ENCODE measurements at places on chromosomes 4 and X.

DNA sequence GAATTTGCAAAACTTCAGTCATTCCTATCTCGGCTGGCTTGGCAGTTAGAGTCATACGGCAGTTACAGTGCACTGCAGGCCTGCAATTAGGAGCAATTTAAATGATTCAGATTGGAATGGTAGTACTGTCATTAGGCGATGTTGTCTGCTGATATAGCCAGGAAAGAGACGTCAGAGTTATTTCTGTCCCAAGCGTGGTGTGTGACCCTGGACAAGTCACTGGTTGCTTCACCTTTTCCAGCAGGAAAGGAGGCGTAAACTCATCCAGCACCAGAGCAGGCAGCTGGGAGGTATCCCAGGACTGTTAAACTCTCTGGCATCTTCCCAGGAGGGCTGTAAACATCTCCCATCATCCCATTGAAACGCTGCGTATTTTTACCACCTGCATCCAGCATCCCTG is 836 bp upstream of the LNX1 start:
- no peak for DNase-seq

DNA sequence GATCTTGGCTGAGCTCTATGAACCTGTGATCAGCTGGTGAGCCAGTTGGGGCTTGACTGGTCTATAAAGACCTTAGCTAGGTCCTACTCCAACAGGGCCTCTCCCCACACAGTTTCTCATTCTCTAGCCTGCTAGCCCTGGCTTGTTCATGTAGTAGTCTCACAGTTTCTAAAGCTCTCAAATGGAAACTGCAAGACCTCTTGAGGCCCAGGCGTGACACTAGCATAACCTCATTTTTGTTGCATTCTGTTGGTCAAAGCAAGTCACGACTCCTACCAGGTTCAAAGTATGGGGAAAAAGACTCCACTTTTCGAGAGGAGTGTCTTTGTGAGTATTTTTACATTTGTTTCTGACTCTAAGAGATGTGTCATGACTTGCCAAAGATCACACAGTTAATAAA is 50.9 kb downstream of the CEP44 start:
- no peak for DNase-seq

GRCh38 chrX:30373479-30373878 is 64.3 kb upstream of the NR0B1 start:
- DNase-seq, result no peak

GRCh38 chr4:40314951-40315350 is 20.2 kb upstream of the CHRNA9 start:
- DNase-seq, result no peak

DNA sequence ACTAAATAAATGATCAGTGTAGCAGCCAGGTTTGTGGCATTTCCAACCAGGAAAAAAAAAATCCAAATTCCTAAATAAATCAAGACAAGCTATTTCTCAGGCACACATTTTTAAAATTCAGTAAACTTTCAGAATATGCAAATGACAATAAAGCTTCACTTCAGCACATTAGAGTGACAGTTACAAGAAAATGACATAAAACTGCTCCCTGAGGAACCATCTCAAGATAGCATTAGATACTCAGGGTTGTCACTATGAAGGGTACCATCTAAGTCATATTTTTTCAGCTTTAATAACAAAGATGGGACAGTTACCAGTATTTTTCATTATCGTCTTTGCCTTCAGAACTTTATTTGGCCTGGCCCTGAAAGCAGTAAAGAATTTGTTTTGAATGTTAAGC is 411.3 kb upstream of the RASGEF1B start:
- DNase-seq, result no peak

DNA sequence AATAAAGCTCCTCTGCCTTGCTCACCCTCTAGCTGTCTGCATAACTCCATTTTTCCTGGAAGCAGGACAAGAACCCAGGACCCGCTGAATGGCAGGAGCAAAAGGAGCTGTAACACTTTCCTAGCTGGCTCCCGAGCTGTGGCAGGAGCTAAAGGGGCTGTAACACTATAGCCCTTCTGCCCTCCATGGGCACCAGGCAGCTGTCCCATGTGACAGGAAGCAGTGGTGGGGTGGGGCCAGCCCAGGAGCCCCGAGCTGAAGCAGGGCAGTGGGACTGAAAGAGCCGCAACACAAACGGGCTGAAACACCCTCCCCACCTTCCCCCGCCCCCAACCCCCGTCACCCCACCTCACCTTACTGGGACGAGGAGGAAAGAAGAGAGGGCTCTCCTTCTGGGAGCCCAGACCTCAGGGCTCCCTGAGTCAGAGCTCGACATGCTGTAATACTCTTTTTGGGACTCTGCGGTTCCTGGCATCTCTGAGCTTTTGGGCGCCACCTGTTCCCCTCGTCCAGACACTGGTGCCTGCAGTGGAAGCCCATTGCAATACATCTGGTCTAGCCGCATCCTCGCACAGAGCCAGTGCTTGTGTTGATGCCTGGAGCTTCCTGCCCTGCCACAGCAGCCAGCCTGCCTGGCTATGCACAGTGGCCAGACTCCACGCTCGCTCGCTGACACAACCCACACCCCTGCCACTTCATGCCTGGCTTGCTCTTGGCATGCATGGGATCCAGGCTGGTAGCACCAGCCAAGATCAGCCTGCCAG is 39.4 kb downstream of the PPM1K start:
- DNase-seq, result no peak
